ENCODE measurements at places on chromosomes 11 and 22.

DNA sequence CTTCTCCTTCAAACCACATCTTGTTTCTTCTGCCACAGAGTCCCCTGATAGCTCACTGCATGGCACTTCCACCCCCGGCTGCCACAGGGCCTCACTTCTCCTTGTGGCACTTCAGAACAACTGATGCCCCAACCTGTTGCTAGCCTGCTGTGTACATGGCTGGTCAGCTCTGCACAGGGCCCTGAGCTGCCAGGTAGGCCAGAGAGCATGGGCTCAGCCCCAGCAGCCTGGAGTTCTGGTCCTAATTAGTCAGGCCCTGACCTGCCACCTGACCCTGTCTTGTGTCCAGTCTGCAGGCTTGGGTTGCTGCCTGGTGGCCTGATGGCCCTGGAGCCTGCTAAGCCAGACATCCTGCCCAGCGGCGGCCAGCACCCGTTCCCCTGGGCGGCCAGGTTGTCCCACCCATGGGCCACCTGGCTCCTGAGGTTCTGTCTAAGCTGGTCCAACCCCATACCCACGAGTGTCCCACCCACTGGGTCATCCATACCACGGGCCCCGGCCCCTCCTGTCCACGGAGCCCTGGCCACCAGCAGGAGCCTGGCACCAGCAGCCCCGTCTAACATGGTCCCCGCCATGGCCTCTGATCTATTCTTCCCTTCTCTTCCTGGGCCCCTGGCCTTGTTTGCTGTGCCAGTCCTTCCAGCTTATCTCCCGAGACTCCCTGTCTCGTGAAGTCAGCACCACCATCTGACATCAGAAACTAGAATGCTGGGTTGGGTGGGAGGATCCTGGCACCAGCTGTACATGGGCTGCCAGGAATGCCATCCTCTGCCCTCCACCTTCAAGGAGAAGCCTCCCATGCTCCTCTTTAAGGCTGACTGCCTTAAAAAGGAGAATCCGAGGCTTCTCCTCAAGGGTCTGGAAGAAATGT lies 3.1 kb upstream of the CERK start:
- no peak for DNase-seq

DNA sequence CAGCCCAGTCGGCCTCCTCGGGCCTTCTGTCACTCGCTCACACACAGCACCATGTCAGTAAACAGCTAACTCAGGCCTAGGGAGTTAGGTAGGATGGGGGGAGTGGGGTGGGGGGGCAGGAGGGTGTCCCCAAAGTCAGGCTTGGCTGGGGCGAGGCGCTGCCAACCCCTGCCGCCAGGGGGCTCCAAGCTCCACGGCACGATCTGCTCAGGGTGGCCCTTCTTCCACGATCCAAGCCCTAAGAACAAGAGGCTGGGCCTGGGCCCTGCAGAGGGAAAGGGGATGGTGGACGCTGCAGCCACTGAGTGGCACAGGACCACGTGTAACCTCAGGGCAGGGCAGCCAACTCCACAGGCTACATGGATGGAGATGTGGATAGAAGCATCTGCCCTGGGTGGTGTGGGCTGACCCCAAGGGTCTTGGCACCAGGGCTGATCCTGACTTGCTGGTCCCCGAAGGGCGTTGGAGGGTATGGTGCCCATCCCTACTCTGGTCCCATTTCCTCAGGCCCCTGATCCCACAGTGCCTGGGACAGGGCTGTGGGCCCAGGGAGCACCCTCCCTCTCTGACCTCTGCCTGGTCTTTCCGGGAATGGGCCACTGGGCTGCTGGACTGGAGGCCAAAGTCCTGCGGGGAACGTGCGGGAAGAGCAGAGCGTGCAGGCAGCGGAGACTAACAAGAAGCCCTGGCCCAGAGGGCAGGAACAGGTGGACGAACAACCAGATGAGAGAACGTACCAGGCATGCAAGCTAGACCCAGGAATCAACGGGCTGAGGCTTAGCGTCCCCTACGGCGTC lies 29.1 kb upstream of the TXNRD2 start:
- peak; percentile 75 for DNase-seq

DNA sequence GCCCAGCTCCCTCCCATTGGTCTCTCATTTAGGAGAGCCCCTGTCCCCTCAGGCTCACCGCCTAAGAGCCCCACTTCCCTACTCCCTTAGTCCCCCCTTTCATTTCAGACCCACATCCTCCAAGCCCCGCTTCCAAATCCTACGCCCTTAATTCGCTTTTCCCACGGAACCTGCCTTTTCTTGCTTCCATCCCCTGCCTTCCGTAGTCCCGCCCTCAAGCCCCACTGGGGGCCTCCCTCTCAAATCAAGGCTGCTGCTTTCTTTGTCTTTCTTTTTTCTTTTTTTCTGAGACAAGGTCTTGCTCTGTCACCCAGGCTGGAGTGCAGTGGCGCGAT lies 396 bp downstream of the CCDC157 start:
- DNase-seq = no peak

- DNase-seq = no peak
Measured at GRCh38 chr11:116927163-116927974, 89.9 kb upstream of the APOA1 start.

DNA sequence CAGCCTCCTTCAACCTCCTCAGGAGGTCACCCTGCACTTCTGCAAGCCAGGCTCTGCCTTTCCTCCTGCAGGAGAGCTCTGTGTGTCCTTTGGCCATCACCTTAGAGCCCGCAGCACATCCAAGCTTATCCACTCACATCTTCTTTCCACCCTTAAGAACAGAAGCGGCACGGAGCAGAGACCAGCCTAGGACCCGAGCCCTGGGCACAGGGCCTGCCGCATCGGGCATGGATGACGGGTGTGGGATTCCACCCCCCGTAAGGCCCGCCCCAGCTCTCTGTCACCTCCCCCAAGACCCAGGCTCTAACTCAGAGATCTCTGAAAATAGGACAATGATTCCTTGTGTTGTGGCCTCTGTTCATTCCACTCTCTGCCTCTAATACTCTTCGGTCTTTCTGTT lies 42.1 kb upstream of the PHF21B start:
- no peak for DNase-seq

DNA sequence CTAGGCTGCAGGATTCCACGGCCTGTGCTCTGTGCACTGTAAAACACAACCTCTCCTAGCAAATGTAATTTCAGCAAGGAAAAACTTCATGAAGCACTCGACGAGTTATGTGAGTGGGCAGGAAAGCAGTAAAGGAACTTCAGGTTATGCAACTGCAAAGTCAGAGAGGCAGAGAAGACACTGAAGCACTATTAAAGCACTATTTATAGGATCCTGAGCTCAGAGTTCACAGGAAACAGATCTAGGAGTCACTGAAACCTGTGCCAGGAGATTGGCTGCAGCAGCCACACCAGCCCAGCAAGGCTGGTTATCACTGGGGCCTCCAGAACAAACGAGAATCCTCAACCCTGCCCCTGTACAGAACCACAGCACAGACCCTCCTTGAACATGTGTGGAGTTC lies 2.5 kb downstream of the SMIM35 start:
- no peak for DNase-seq

- DNase-seq = no peak
Measured at GRCh38 chr11:126140926-126141280, 70.5 kb downstream of the RPUSD4 start.

DNA sequence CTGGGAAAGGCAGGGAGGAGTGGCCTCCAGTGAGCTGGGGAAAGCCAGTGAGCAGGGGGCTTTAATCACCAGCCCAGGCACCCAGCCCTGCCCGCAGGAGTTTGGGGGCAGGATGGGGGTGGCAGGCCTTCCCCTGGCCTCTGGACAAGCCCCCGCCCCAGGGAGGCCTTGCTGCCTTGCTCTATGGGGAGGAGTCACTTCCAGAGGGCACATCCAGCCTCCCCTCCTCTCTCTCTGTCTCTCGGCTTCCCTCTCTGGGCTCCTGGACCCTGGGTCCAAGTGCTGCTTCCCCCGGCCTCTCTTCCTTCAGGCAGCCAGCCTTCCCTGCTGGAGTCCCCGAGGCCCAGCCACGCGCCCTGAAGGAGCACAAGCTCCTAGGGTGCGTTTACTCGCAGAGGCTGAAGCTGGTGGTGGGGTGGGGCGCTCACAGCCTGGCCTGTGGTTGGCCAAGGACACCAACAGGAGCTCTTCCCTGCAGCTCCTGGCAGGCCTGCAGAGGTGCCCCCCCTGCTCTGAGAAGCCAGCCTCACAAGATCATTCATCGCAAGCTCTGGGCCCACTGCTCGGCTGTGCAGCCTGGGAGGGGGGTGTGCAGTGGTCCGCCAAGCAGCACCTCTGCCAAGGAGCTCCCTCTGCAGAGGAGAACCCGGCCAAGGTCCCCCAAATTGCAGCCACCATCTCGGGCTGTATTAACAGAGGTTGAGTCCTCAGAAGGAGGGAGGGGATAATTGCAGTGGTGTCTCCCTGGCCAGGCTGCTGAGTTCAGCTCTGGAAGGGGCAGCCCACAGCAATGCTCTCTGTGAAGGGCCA lies 25.4 kb downstream of the OSBPL5 start:
- no peak for DNase-seq

GRCh38 chr11:15161790-15162189 lies 47.1 kb downstream of the INSC start:
- DNase-seq = no peak

DNA sequence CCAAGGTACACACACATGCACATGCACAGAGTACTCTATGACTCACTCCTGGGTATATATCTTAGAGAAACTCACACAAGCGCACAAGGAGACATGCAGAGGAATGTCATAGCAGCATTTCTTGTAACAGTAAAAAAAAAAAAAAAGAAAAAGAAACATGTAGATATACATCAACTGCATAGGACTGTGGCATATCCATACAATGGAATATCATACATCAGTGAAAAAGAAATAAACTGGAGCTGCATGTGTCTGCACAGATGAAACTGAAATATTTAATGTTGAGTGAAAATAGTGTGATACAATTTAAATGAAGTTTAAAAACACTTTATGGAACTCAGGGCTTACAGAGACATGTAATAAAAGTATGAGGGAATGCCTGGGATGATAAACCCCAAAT lies 46.4 kb downstream of the SYT13 start:
- DNase-seq = no peak

- no peak for DNase-seq
Measured at GRCh38 chr11:88103337-88104206, 71.7 kb downstream of the RAB38 start.

GRCh38 chr11:75539459-75540334 lies 14.0 kb upstream of the GDPD5 start:
- no peak for DNase-seq
